Stimulated activated CD4-positive, alpha-beta T cell treated with anti-CD3 and anti-CD28 coated beads, Interleukin-15, amount 100 ng/mL, for 1 hour (primary cell): ENCODE measurements at places on chromosomes 4 and X.

- DNase-seq: no peak
Measured at GRCh38 chr4:41935652-41936021, 408 bp downstream of the TMEM33 start.

GRCh38 chrX:51837451-51837850, 56.0 kb upstream of the MAGED1 start:
- no peak for DNase-seq

DNA sequence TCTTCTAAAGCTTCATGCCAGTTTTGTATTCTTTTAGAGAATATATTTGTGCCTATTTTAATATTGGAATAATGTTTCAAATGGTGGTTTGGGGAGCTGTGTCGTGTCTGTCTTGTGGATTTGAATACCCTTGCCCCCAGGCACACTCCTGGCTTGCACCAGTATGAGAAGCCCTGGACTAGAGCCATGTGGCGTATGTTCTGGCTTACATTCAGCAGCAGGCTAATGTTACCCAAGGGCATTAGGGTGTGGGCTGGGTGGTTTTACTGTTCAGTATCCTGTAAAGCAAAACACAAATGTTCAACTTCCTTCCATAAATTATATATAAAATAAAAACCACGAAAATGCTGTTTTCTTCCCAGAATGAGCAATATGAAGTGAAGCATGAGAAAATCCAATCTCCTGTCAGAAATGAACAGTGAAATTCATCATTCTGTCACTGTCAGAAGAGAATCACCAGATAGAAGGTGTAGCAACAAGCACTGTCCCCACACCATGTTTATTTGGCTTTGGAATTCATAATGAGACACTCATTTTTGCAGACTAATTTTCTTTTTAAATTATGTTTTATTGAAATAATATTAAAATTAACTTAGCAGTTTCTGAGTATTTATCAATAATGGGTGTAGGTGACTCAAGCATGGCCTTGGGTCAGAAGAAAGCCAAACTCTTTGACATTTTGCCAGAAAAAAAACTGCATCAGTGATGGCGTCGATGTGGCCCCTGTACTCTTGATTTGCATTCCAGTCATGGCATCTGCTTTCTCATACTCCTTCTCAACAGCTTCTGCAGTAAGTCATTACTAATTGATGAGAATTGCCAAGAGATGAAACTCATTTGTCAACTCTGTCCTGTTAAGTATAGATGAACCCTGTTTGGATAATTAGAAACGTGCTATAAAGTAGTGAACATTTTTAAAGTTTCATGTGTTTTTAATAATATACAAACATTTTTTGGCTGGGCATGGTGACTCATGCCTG, 43.8 kb downstream of the WWC2 start:
- no peak for DNase-seq

DNA sequence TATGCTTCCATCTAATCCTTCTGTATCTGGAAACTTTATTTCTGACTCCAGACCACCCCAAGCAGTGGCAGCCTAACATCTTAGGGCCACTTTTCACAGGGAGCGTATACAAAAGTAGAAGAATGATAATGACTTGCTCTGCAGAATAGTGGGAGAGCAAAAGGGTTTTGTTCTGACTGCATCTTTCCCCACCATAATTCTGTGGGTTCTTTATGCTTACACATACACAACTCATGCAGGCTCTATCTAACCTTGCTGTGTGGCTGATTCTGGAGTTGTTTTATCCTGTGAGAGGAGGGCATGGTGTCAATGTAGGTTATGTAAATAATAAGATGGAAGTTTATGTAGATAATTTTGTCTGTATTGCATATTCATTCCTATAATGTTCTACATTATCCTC, 42.4 kb upstream of the NDNF start:
- no peak for DNase-seq

- no peak for DNase-seq
Measured at GRCh38 chrX:39631276-39632229, 466.2 kb downstream of the BCOR start.

DNA sequence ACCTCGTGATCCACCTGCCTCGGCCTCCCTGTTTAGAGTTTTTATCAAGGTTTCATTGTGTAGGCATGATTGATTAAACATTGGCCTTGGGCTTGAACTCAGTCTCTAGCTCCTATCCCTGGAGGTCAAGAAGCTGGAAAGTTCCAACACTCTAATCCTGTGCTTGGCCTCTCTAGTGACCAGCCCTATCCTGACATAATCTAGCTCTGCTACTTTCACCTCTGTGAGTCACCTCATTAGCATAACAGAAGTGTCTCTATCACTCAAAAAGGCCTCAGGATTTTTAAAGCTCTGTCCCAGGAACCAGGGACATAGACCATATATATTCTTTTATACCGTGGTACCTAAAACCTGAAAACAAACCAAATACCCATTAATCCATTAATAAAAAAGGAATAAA, 377.5 kb downstream of the CENPC start:
- DNase-seq: no peak

GRCh38 chrX:155997436-155997835, at the start of gene IL9R:
IL9R (plus strand) TSS chrX:155997696; CDS start chrX:155997760, 64 bp downstream.
- no peak for DNase-seq
